ENCODE measurements at places on chromosomes 11 and 22. TPM values are rescaled to one million over a fixed set of nuclear protein-coding genes. Genes with fewer than 3 reads are reported as not detected.

The SH3BP1 gene
- 4.1 TPM for total RNA-seq

The TRPC6 gene
- under 0.01 TPM for total RNA-seq

The TMEM109 gene
- total RNA-seq = 38.6 TPM

The ABTB2 gene
- 5.1 TPM for total RNA-seq

The YPEL4 gene
- 0.72 TPM for total RNA-seq

The DLG2 gene
- 3.3 TPM for total RNA-seq

The CDCA5 gene
- 3.3 TPM for total RNA-seq

The SFI1 gene
- 16.6 TPM for total RNA-seq

The BACE1-AS gene
- 3.5 TPM for total RNA-seq

The C22orf42 gene
- total RNA-seq = not detected

DNA sequence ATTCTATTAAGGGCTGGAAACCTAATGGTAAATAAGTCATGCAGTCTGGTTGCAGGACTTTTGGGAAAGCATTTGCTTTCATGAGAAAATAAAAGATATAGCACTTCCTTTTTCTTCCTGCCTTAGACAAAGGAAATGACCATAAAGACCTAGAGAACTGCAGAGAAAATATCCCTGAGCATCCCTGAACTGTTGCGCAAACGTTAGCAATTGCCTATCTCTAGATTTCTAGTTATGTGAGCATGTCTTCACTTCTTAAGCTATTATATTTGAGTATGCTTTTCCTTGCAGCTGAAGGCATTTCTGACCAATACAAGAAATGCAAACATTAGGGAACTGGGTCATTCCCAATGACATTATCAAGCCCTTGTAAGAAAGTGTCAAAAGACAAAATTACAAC lies 110.6 kb downstream of the KIF18A start:
- no peak for DNase-seq
- H3K27me3 ChIP-seq = no peaks in the 10 kb centered on the region
- no peaks in the 10 kb centered on the region for H3K36me3 ChIP-seq
- no peak overlapping the region for H3K27ac ChIP-seq

DNA sequence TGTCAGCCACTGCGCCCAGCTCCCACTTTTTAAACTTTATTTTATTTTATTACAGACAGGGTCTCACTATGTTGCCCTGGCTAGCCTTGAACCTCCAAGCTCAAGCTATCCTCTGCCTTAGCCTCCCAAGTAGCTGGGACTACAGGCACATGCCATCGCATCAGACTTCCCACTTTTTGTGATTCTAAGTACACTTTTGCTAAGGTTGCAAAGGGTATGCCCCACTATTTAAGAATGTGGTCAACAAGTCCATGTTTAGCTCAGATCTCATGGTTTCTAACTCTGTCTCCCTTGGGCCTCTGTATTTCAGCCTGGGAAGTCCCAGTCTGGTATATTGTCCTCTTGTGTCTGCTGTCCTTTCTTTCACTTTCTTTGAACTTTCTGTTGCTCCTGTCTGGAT lies 35.3 kb downstream of the EXPH5 start:
- no peak overlapping the region for H3K27ac ChIP-seq
- no peaks in the 10 kb centered on the region for H3K36me3 ChIP-seq
- no peak overlapping the region for H3K4me3 ChIP-seq
- peaks cover 30% of the 10 kb centered on the region for H3K4me1 ChIP-seq
- DNase-seq = no peak

DNA sequence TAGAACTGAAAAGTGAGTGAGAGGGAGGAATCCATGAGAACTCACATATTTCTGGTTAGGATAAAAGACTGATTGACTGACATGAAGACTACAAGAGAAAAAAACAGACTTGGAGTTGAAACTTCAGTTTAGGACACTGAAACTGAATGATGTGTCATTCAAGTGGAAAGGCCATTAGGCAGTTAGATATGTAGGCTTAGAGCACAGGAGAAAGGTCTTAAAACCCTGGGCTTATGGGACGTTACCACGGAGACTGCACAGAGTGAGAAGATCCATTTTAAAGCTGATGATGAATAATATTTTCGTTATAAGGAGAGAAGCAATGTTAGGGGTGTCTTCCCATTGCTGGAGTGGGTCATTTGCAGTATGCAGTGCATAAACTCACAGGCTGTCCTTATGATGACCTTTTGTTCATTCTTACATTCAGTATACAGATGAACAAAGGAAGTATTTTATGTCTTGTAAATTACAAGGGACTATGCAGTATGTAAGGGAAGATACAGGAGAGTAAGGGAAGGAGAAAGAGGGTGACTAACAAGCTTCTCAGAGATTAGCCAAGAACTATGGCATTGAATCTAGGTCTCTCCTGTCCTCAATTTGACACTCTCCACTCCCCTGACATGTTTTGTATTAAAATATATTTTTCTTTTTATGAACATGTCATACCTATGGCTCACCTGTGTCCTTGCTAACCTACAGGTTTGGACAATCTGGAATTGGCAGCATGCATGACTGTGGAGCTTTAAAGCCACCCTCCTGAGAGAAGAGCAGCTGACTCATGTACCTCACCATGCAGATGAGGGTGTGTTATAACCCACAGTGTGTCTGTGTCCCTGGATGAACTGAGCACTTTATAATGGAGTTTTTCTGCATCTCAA lies 63.7 kb downstream of the MAML2 start:
- no peaks in the 10 kb centered on the region for H3K27me3 ChIP-seq
- H3K4me3 ChIP-seq = no peak overlapping the region
- no peaks in the 10 kb centered on the region for H3K36me3 ChIP-seq
- peak; percentile 68 for DNase-seq

GRCh38 chr11:46679241-46680163 lies 20.9 kb downstream of the ARHGAP1 start:
- H3K27me3 ChIP-seq = no peaks in the 10 kb centered on the region
- no peak overlapping the region for H3K4me3 ChIP-seq
- no peak for DNase-seq
- peaks cover 60% of the 10 kb centered on the region for H3K36me3 ChIP-seq
- peaks cover 21% of the 10 kb centered on the region for H3K4me1 ChIP-seq
- H3K27ac ChIP-seq = no peak overlapping the region

DNA sequence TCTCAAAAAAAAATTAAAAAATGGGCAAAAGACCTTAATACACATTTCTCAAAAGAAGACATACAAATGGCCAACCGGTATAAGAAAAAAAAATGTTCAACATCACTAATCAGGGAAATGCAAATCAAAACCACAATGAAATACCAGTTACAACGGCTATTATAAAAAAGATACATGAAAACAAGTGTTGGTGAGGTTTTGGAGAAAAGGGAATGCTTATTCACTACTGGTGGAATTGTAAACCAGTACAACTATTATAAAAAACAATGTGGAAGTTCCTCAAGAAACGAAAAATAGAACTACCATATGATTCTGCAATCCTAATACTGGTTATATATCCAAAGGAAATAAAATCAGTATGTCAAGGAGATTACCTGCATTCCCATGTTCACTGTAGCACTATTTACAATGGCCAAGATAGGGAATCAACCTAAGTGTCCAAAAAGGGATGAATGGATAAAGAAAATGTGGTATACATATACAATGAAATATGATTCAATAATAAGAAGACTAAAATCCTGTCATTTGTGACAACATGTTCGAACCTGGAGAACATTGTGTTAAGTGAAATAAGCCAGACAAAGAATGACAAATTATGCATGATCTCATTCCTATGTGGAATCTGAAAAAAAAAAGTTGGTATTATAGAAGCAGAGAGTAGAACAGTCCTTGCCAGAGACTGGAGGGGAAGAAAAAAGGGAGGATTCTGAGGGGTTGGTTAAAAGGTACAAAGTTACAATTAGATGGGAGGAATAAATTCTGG lies 256.9 kb upstream of the PITPNB start:
- no peaks in the 10 kb centered on the region for H3K27me3 ChIP-seq
- no peak overlapping the region for H3K4me3 ChIP-seq
- DNase-seq = peak; percentile 65

GRCh38 chr22:29907753-29908515 lies 25.0 kb downstream of the MTMR3 start:
- no peaks in the 10 kb centered on the region for H3K27me3 ChIP-seq
- peak; percentile 52 for DNase-seq
- H3K4me1 ChIP-seq = peaks cover 32% of the 10 kb centered on the region
- no peak overlapping the region for H3K4me3 ChIP-seq

GRCh38 chr22:22433770-22434169 lies 74.8 kb downstream of the ZNF280B start:
- H3K27ac ChIP-seq = no peak overlapping the region
- peaks cover 9% of the 10 kb centered on the region for H3K27me3 ChIP-seq
- H3K4me1 ChIP-seq = no peaks in the 10 kb centered on the region
- no peaks in the 10 kb centered on the region for H3K36me3 ChIP-seq

DNA sequence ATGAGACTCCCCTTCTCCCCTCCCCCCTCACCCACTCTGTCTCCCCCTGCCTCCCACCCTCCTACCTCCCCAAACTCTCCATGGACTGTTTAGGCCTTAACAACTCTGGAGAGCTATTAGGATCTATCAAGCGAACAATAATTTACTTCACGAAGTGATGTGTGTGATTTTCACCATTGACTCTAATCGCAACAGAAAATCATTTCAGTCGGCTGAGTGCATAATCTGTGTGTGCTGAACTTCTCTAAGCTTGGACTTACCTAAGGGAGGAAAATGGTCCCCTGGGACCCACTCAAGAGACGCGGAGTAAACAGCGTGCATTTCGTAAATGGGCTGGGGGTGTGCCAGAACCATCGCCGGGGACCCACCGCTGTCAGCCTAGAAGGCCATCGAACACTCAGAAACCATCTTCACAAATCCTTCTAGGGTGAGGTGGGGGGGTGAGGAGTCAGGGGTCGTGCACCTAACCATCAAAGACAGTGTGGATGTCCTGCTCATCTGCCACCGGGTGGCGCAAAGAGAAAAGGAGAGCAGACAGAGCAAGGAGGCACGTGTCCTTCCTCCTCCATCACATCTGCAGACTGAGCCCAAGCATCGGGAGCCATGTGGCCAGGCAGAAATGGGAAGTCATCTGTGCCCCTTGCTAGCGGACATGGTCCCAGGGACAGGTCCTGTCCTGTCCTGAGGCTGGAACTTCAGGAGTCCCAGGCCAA lies 62.1 kb upstream of the NUP50 start:
- H3K4me1 ChIP-seq = peaks cover 10% of the 10 kb centered on the region
- no peaks in the 10 kb centered on the region for H3K36me3 ChIP-seq
- H3K4me3 ChIP-seq = no peak overlapping the region
- DNase-seq = peak; percentile 90
- H3K27ac ChIP-seq = no peak overlapping the region

GRCh38 chr22:31279821-31280505 lies 12.3 kb downstream of the PIK3IP1 start:
- no peak for DNase-seq
- no peak overlapping the region for H3K4me3 ChIP-seq
- no peaks in the 10 kb centered on the region for H3K27me3 ChIP-seq
- no peaks in the 10 kb centered on the region for H3K4me1 ChIP-seq

DNA sequence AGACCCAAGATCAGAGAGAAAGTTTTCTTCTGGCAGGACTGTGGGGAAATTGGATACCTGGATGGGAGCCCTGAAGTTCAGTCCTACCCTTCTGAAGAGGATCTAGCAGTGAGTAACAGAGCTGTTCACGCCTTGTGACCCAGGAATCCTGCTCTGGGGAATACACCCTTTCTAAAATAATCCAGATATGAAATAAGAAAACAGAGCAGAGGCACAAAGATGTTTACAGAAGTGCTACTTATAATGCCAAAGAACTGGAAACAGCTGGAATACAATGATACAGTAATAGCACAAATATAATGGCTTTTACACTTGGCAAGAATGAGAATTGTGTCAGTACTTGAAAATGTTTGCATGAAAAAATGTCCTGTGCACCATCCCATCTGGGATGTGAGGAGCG lies 304.0 kb upstream of the NARS2 start:
- H3K4me1 ChIP-seq = no peaks in the 10 kb centered on the region
- H3K27ac ChIP-seq = no peak overlapping the region
- no peaks in the 10 kb centered on the region for H3K36me3 ChIP-seq

GRCh38 chr11:69950120-69950519 lies 128.0 kb upstream of the ANO1 start:
- DNase-seq = peak; percentile 62
- no peaks in the 10 kb centered on the region for H3K36me3 ChIP-seq
- H3K4me3 ChIP-seq = no peak overlapping the region
- peaks cover 22% of the 10 kb centered on the region for H3K27me3 ChIP-seq

DNA sequence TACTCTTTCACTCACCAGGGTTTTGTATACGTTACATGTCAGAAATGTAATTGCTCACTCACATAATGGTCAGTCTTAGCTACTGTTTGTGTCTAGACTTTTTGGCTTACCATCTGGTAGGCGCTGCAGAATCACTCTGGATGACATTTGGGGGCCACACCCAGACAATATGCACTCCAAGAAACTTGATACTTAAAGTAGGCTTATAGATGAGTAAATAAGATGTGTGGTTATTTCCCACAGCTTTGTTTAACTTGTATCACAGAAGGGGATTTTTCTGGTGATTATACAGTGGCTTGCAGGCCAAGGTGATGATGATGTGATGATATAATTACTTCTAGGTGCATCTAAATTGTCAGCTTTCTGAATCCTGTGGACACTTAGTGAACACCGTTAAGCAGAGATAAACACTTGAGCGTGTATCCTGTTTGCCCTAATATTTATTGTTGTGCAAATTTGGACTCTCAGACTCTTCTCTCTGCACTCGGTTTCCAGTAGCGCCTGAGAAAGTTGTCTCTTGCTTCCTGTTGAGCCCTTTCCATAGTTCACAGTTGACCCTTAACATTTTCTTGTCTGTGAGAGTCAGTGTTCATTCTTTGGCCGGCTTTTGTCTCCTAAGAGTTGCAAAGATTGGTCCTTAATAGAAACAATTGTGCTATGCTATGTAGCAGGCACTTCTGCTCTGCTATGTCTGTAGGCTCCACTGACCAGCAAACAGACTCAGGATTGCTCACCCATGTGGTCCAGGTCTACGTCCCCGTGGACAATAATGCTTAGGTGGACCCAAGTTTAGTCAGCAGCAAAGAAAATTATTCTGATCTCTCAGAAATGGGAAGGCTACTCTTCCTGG lies 89.3 kb downstream of the PRR5L start:
- H3K4me1 ChIP-seq = no peaks in the 10 kb centered on the region
- H3K27me3 ChIP-seq = no peaks in the 10 kb centered on the region
- peaks cover 3% of the 10 kb centered on the region for H3K36me3 ChIP-seq
- DNase-seq = no peak
- no peak overlapping the region for H3K27ac ChIP-seq

- H3K36me3 ChIP-seq = peaks cover 18% of the 10 kb centered on the region
- H3K4me3 ChIP-seq = no peak overlapping the region
- H3K27me3 ChIP-seq = no peaks in the 10 kb centered on the region
These were observed 72.0 kb downstream of the VPREB1 start for GRCh38 chr22:22316589-22316988.

DNA sequence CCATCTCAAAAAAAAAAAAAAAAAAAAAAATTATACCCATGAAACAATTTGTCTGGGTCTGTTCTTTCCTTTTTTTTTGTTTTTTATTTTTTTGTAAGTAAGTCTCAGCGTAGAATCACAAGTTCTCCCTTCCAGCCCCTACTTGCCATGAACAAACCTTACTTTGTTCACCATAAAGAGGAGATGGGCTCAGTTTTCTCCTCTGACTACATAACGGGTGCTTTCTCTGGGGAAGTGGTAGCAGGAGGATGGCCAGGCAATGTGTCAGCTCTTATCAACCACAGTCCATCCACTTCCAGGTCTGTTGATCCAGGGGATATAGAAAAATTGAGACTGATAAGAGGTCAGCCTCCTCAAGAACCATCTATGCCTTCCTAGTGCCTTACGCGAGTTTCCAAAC lies 11.0 kb downstream of the ASCC2 start:
- no peak overlapping the region for H3K27ac ChIP-seq
- H3K27me3 ChIP-seq = no peaks in the 10 kb centered on the region
- no peak overlapping the region for H3K4me3 ChIP-seq
- peaks cover 2% of the 10 kb centered on the region for H3K4me1 ChIP-seq
